Esophagus mucosa (tissue), 1 donor: ENCODE measurements at places on chromosomes 11 and 22. TPM values are rescaled to one million over a fixed set of nuclear protein-coding genes. Genes with fewer than 3 reads are reported as not detected.

Gene MMP27
- total RNA-seq = not detected

Gene GDPD4
- not detected for total RNA-seq

DNA sequence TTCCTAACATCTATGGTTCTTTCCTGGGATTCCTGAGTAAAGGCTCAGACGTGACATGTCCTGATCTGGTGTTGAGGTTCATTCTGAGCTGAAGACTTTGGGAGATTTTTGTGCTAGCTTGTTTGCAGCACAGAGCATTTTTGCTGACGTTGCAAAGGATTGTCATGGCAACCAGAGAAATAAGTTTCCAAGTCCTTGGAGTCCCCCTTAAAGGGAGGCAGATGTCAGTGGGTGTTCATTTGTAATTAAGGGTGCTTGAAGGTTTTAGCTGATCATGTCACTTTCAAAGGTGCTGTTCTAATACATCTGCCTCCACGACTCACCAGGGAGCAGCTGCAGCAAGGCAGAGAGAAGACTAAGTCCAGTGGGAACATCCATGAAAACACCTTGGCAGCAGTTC, 5.4 kb upstream of the SYN3 start:
- no peak for ATAC-seq

DNA sequence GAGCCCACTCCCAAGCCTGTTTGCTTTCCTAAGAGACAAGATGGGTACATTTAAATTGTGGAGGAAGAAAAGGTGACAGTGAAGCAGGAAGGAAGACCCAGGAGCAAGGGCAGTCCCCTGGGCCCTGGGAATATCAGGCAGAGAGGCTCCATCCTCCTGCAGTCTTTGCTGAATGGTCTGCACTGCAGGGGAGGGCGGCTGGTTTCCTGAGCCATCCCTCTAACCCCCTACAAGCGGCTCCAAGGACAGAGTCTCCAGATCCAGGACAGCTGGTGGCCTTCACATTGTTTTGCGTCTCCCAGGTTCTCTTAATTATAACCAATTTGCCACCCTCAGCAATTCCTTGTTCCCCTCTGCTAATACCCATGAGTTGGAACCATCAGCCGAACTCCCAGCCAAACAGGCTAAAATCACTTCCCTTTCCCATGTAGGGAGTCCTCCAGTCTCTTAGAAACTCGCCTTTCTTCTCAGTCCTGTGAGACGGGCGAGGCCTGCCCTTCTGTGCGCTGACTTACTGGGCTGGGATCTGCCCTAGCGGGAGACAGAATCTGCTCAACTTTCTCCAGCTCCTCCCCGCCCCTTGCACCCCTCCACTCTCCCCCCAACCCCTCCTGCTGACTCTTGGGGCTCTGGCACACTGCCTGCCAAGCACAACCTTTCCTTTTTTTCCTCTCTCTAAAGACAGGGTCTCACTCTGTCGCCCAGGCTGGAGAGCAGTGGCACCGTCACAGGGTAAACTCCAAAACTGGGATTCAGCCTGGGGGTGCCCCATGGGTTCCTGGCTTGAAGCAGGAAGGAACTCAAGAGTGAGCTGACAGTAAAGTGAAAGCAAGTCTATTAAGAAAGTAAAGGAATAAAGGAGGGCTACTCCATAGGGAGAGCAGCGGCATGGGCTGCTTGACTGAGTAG, 53.4 kb upstream of the EMID1 start:
- peak; percentile 16 for ATAC-seq

- ATAC-seq = no peak
Measured at GRCh38 chr11:133943950-133944698, 12.6 kb downstream of the IGSF9B start.

Gene CABP4
- 0.24 TPM for total RNA-seq

GRCh38 chr11:47289856-47290255, 19.9 kb downstream of the MADD start:
- ATAC-seq = peak; percentile 11

Gene MRGPRX4
- total RNA-seq = not detected

Gene OR6T1
- not detected for total RNA-seq

Gene SHANK2
- total RNA-seq = 2.5 TPM

Gene CRYBB2
- total RNA-seq = not detected

- no peak for ATAC-seq
Measured at GRCh38 chr11:80477178-80477577, 1036.3 kb upstream of the TENM4 start.

Gene MYBPC3
- total RNA-seq = not detected

- peak; percentile 52 for ATAC-seq
Measured at GRCh38 chr11:134124660-134125451, 56.0 kb downstream of the JAM3 start.

Gene NPAS4
- not detected for total RNA-seq

- ATAC-seq = no peak
Measured at GRCh38 chr11:5137014-5137413, 1.1 kb downstream of the OR52A5 start.

DNA sequence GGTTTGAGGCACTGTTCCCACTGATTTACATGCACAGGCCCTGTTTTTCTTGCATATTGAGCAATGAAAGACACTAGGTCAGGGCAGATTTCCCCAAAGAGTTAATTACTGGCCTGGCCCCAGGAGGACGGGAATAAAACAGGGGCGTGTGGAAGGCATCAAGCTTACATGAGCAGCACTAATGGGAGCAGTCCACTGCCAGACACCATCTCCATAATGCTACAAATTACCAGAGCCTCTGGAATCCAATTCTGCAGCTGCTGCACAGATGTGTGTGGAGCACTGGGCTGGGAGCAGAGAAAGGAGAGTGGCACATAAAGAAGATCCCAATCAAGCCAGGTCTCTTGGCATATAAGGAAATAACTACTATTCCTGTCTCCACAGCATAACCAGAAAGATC, 96.9 kb downstream of the CCDC34 start:
- ATAC-seq = no peak

- ATAC-seq = peak; percentile 6
Measured at GRCh38 chr22:41842996-41843970, 10.4 kb downstream of the SREBF2 start.

GRCh38 chr22:38271927-38272372, 860 bp downstream of the TMEM184B start:
- ATAC-seq = peak; percentile 61

DNA sequence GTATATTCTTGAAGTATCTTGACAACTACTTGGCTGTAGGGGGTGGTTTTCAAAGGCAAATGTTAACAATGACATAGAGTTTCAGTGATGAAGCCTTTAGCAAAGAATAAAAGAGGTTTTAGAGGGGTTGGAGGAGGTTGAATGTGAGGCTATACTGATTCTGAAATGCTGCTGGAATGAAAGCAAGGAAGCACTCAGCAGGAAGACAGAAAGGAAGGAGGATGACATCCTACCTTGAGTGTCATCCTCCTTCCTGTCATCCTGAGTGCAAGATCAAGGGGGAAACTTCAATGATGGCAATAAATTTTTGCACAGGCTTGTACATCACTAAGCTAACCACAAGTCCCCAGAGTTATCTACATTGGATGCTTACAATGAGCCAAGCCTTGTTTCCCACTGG, 120.5 kb downstream of the APIP start:
- ATAC-seq = no peak

DNA sequence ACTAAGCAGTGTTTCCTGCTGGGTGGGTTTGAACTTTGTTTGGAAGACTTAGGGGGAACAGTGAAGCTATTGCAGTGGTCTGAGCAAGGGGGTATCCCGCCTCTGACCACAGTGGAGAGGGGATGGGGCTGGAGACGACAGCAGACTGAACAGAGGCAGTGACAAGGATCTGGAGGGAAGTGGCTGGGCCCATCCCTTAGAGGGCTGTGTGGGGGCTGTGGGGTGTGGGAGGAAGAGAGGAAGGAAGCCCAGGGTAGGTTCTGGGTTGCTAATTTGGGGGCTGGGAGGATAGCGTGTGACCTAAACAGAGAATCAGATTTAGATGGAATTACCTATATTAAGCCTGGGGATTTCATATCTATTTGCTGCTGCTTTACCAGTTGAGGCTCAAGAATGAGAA, 70.7 kb downstream of the BMAL1 start:
- no peak for ATAC-seq

Gene SIK3
- 25.2 TPM for total RNA-seq

DNA sequence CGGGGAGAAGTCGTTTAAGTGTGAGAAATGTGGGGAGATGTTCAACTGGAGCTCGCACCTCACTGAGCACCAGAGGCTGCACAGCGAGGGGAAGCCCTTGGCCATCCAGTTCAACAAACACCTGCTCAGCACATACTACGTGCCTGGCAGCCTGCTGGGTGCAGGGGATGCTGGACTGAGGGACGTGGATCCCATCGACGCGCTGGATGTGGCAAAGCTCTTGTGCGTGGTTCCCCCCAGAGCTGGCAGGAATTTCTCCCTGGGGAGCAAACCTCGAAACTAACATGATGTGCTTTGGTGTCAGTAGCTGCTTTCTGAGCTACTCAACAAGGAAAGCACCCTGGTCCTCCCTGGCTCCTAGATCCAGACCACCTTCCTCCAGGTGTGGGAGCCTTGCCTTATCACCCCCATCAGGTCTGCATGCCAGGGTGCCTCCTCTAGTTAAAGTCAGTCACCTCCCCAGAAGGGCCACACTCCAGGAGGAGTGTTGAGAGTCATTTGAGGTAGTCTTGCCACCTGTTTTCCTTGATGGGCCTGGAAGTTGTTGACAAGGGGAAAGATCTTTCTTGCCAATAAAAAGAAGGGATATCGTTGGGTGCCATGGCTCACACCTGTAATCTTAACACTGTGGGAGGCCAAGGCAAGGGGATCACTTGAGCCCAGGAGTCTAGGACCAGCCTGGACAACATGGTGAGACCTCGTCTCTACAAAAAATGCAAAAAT, 12.9 kb downstream of the ZNF74 start:
- ATAC-seq = no peak

Gene RAG2
- total RNA-seq = not detected

Gene SYT7
- total RNA-seq = 3.6 TPM

DNA sequence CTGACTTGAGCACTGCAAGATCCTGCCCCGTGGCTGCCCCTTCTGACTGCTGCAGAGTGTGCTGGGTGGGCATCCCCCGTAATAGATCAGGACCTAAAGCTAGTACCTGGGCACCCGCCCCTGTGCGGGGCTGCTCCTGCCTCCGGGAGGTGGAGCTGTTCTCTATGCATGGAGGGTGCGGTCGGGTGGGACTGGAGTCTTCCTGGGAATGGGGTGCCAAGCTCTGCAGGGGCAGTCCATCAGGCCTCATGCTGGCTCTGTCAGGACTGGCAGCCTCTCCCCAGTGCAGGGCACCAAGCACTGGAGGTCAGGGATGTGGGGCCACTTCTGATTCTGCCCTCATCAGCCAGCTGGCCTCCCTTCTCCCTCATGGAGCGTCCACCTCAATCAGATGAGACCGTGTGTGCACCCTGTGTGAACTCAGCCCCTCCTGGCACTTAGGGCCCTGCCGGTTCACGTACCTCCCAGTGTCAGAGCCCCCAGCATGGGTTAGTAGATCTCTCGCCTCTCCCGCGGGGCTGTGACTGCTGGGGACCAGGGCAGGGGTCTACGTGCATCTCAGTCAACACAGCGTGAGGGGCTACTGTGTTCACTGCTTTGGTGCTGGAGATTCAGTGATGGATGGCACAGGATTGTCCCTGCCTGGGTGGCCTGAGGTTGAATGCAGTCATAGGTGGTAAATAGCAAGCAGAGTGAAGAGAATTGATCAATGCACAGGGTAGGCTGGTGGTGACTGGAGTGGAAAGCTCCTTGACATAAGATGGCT, 30.8 kb downstream of the MPPED1 start:
- ATAC-seq = no peak

- no peak for ATAC-seq
Measured at GRCh38 chr11:111570796-111571195, 30.3 kb downstream of the LAYN start.

- ATAC-seq = no peak
Measured at GRCh38 chr11:37503411-37504059, 905.5 kb upstream of the RAG2 start.

Gene RIBC2
- 0.64 TPM for total RNA-seq

DNA sequence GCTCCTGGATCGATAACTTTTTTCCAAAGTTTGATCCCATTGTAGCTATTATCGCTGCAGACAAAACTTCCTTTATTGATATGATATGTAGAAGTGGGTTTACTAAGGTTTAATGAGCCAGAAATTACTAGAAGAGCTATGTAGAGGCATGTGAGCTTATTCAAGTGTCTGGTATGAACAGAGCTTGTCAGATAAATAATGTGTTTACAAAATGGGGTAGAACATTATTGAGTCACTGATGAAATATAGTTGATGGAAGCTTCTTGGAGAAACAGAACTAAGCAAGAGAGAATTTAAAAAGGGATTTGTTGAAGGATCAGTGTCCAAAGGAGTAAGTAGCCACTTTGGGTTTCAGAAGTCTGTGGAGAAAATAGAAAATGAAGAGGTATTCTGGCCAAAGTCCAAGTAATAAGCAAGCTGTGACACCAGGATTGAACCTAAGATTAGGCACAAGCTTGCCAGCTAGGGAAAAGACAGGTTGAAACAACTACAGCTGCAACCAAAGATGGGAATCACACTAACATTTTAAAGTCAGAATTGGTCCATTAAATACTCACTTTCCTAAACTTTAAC, 104.3 kb downstream of the MAML2 start:
- ATAC-seq = no peak

DNA sequence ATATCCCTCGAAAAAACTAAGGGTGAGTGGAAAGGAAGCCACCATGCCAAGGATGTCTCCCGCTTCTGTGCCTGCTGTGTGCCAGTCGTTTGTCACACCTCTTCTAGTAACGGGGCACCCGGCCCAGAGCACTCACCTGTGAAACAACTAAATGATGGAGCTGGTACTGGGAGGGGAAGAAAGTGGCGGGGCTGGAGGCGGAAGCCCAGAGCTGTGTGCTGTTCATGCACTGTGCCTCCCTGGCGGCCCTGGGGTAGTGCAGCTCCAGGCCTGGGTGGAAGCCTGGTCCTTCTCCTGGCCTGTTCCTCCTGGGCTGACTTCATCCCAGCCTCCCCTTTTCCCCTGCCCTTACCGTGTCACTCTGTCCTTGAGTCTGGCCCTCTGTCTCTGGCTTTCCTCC, 130.2 kb downstream of the CEP164 start:
- no peak for ATAC-seq

- ATAC-seq = no peak
Measured at GRCh38 chr11:27328614-27329013, 34.4 kb downstream of the CCDC34 start.

Gene OR52N1
- total RNA-seq = not detected

DNA sequence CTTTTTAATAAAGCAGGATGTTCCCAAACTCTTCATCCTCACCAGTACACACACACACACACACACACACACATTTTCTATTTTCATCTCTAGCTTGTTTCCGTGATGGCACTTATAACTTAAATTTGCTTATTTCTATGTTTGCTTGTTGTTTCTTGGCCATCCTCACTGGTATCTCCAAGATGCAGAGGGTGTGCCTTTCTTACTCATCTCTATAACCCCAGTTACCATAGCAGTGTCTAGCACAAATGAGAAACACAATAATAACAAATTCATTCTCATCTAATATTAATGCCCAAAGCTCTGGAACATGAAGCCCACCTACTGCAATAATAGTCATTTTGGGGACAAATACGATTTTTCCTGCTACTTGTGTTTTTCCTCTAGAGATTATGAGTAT, 156.3 kb downstream of the GRM5 start:
- no peak for ATAC-seq

DNA sequence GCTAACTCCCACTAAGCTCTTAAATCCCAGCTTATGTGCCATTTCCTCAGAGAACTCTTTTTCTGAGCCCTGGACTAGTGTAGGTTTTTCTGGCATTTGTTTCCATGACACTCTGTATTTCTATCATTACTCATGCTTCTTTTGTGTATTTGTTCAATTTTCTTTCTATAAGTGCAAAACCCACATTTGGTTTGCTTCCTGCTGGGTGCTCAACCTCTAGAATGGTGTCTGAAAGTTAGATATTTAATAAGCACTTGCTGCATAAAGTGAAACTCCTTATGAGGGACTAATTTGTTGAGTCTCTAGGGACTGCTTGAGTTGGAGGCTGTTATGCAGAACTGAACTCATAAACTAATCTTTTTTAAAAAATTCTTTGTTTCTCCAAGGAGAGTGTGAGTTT, 68.6 kb downstream of the SYT9 start:
- no peak for ATAC-seq
